ENCODE measurements at places on chromosomes 12 and 14.
A peak's percentile ranks its signal among the peaks of the same experiment; 100 is the strongest.

- no peak for DNase-seq
Observed at GRCh38 chr12:85823436-85824180, 12.6 kb downstream of the RASSF9 start.

GRCh38 chr12:6923851-6924250 lies 3.9 kb upstream of the ATN1 start:
- DNase-seq = no peak

DNA sequence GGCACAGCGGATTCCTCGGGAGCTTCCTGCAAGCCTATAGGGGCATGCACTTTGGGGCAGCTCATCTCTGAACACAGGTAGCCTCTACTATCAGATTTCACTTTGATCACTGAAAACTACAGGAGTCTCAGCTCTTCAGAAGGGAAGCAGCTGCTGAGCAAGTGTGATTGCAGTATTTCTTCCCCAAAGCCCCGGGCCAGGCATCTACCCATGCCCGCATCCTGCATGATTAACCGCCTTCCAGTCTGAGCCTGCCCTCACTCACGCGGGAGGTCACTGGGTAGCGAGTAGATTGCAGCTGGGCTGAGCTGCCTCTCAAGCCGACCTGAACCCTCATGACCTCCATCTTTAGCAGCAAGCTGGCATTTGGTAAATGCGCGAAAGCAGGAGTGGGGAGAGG lies 334.7 kb downstream of the DPF3 start:
- peak; percentile 98 for DNase-seq

GRCh38 chr12:6869049-6870021 lies 2.0 kb downstream of the TPI1 start:
- DNase-seq = peak; percentile 96

- no peak for DNase-seq
Observed at GRCh38 chr12:2678426-2678825, 116.3 kb upstream of the FKBP4 start.

GRCh38 chr12:20528208-20528607 lies 159.9 kb downstream of the PDE3A start:
- DNase-seq = no peak

DNA sequence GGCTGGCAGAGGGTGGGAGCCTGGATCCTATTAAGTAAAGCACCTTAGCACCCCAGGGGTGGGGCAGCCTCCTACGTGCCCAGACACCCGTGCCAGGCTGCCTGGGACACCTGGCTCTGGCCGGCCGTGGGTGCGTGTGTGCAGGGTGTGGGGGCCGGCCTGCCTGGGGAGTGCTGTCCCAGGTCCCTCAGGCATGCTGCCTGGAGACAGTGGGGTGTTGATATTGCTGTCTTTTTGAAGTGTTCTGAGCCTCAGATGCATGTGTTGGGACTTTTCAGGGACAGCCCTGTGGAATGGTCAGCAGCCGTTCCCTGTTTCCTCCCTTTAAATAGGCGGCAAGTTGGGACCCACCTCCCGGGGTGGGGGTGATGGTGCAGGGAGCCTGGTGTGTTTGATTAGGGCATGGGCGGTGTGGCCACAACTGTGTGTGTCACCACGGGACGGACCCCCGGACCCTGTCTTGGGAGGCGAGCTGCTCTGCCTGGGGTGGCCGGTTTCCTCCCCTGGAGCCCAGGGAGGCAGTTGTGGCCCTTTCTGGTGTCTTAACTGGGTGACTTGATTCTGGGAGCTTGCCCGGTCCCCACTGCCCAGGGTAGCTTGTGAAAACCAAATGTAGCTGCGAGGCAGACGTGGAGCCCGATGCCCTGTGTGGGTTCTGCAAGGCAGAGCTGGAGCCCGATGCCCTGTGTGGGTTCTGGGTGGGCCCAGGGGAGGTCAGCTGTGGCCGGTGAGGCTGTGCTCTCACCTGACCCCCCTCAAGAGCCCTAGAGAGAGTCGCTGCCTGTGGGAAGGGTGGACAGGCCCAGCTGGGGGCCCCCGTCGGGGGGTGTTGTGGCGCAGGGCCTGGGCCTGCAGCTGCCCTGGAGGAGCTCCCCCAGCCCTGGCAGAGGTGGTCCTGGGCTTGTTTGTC lies 8.2 kb downstream of the ULK1 start:
- DNase-seq = no peak

GRCh38 chr12:23550753-23551152 lies 398.7 kb downstream of the SOX5 start:
- no peak for DNase-seq

Data from trophoblast cell (in vitro differentiated cells and primary cell).